ENCODE measurements at places on chromosomes 12 and 14.

DNA sequence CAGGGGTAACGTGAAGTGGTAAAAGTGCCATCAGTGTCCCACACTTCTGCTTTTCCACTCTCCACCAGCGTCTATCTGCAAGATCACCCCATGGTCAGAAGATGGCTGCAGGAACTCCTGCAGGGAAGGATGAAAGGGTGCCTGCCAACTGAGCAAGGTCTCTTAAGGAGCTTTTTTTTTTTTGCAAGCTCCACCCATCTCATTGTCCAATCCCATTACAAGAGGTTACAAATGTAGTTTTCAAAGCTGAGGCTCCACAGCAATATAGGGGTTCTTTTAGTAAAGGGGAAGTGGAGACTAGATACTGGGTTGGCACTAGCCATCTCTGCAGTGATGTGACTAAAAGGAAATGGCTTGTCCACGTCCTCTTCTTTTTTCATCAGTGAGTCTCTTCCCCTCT lies 5.9 kb upstream of the BHLHE41 start:
- no peak for DNase-seq

- DNase-seq = no peak
These were observed 47.2 kb downstream of the MYO1H start for GRCh38 chr12:109394891-109395290.

DNA sequence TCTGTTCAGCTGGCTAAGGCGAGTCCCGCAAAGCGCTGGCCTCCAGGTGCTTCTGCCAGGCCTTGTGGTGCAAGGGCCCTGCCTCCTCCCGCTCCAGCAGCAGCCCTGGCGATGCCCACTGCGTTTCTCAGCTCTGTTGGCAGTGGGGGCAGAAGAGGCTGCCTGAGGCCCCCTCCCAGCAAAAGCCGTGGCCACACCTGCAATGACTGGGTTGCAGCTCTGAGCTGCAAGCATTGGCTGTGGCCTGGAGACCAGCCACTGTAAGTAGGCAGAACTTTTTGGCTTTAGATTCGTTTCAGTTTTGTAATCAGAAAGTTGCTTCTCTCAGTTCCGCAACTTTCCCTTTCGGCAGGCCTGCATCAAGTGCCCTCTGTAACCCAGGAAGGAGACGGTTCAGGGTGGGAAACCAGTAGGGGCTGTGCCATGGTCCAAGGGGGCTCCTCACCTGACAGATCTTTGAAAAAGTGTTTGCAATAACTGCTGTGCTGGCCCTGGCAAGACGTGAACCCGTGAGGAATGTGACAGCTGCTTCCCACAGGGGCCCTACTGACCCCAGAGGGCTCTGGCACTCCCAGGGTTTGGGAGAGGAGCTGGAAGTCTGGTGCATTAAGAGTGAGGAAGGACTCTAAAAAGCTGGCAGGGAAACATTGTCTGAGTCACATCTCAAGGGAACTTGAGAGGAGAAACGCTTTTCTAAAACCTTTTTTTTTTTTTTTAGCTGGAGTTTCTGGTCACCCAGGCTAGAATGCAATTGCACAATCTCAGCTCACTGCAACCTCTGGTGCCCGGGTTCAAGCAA lies 54.5 kb upstream of the MAX start:
- DNase-seq = no peak

GRCh38 chr14:89652352-89652751 lies 235.3 kb upstream of the FOXN3 start:
- no peak for DNase-seq

GRCh38 chr12:78101113-78101876 lies 270.6 kb downstream of the NAV3 start:
- no peak for DNase-seq

DNA sequence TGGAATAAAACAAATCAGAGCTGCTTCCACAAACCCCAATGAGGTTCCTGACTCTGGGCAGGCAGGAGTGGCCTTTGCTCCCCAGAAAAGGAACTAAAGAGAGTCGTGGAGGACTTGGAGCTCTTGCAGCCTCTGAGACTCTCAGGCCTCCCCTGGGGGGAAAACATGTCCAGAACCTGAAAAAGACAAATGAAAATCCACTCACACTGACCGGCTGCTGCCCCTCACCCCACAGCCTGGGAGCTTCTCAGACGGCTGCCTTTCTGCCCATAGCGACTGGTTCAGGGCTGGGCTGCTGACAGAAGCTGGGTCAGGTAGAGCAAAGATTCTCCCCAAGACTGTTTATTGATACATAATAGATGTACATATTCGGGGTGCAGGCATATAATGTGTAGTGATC lies 356.0 kb downstream of the ADGRD1 start:
- no peak for DNase-seq

DNA sequence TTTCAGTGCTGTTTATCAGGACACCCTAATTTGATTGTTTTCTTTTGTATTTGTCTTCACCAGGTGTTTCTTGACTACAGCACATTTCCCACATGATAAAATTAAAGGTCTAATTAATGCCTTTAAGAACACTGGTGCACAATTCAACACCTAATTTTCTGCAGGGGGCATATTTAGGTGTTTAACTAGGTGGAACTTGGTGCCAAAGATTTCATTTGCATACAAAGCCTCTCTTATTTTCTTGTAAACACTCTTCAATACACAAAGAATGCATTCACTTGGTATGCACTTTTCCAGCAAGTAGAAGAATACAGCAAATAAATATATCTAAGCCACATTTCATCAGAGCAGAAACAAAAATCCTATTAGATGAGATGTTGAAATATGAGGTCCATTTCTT lies 646.2 kb upstream of the FOXG1 start:
- no peak for DNase-seq

GRCh38 chr12:103382736-103383346 lies 112.9 kb downstream of the C12orf42 start:
- no peak for DNase-seq

- no peak for DNase-seq
These were observed 159.5 kb downstream of the KIF26A start for GRCh38 chr14:104297721-104298401.

GRCh38 chr12:122958198-122958888 lies 7.9 kb downstream of the ABCB9 start:
- DNase-seq = no peak

DNA sequence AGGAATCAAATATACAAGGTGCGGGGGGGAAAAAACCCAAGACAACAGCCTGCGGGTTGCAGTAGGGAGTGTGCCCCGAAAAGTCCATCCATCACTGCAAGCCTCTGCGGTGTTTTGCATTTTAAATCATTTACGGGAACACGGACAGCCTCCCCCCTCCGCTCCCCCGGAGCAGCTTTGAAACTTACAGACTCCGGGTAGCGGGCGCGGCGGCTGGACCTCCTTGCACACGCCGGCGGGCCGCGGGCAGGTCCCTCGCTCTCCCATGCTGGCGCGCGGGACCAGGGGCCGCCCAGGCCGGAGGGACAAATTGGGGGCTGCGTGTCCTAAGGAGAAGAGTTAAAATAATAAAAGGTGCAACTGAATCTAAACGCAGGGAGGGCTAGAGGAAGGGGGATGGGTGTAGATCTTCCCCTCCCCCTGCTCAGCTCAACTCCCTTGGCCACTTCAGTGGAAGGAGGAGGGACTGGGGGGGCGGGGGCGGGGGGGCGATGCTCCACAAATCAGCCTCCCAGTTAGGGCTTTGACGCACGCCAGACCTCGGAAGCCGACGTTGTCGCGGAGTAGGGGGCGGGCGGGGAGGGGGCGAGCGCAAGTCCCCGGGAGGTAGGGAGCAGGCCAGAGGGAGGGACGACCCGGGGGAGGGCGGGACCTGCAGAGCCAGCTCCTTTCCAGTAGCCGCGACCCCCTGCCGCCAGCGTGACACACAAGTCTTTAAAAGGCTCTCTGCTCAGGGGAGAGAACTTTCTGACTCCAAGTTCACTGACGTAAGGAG lies at the start of gene KCNJ8:
KCNJ8 (minus strand) TSS at position 349 of the 775 bp plus-strand sequence. CDS start 1,090 bp downstream, outside the sequence.
- no peak for DNase-seq

DNA sequence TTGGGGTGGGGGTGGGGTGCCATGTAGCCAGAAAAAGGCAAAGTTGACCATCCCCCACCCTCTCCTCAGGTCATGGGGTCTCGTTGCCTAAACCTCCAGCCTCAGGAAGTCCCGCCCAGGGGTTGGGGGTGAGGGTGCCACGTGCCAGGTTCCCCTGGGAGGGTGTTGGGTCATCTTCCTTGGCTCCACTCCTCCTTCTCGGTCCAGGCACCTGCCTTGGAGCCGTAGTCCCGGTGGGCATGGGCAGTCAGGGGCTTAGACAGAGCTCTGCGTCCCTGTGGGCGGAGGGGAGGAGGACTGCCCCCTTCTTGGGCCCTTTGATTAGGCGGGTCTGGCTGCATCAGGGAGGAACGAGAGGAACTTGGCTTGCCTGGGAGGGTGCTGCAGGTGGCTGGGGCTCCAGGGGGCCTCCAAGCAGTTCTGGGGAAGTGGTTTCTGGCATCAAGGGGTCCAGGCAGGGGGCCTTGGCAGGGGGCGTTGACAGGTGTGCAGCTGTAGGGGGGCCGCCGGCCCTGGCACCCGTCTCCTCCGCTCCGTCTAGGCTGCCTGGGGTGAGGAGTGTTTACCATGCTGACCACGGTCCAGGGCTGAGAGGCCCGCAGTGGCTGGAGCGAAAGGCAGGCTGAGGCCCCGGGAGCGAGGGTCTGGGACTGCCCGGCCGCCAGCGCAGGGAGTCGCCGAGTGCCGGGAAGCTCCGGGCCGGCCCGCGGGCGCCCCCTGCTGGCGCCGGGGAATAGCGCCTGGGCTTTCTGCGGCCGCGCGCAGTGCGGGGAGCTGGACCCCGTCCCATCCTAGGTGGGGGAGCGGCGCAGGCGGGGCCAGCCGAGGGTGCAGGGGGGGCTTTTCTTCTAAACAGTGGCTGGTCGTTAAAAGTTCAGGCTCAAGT lies 7.9 kb downstream of the SETD1B start:
- no peak for DNase-seq

- no peak for DNase-seq
These were observed 23.6 kb downstream of the PACS2 start for GRCh38 chr14:105337966-105338741.

GRCh38 chr14:50263321-50263720 lies 31.9 kb upstream of the SOS2 start:
- no peak for DNase-seq

- DNase-seq = no peak
These were observed 72.6 kb downstream of the NUAK1 start for GRCh38 chr12:106066051-106066705.

DNA sequence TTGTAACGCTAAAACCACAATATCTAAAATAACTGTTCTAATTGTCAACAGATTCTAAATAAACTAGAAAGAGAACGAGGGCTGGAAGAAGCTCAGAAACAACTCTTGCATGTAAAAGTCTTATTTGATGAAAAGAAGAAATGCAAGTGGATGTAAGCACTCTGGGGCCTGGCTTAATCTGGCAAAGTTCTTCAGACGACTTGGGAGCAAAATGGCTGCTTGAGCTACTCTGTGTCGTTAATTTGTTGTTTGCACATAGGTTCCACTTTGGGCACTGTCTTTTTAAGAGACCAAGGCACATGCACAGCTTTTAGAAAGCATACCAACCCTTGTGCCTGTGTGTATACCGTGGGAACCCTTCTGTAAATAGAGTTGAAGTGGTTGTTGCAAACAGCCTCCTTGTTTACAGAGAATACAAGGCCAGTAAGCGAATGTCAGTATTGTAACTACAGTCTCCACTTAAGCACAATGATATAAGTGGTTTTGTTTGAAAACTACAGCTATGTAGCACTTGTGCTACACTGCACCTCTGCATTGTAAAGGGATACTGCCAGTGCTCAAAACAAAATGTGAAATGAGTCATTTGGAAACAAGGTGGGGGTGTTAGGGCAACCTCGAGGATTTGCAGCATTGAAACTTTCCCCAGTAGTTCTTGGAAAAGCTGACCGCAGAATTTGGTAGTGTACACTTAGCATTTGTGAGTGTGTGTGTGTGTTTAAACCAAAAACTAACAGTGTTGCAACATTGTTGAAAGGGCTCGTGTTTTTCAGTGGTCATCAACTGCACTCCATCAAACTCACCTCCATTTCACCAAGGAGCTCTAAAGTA lies 154.3 kb downstream of the CEP83 start:
- no peak for DNase-seq

- no peak for DNase-seq
These were observed 16.5 kb downstream of the PLBD2 start for GRCh38 chr12:113374823-113375428.

DNA sequence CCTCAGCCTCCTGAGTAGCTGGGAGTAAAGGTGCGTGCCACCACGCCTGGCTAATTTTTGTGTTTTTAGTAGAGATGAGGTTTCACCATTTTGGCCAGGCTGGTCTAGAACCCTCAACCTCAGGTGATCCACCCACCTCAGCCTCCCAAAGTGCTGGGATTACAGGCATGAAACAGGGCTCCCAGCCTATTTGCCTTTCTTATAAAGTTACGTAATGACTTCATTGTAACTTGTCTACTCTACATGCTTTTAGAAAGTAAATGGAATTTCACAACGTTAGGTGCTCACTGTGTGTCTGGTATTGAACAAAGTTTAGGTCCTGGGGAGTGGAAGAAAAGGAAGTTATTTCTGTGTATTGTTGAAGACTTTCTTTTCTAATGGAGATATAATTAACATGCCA lies 12.5 kb downstream of the CFAP251 start:
- no peak for DNase-seq

DNA sequence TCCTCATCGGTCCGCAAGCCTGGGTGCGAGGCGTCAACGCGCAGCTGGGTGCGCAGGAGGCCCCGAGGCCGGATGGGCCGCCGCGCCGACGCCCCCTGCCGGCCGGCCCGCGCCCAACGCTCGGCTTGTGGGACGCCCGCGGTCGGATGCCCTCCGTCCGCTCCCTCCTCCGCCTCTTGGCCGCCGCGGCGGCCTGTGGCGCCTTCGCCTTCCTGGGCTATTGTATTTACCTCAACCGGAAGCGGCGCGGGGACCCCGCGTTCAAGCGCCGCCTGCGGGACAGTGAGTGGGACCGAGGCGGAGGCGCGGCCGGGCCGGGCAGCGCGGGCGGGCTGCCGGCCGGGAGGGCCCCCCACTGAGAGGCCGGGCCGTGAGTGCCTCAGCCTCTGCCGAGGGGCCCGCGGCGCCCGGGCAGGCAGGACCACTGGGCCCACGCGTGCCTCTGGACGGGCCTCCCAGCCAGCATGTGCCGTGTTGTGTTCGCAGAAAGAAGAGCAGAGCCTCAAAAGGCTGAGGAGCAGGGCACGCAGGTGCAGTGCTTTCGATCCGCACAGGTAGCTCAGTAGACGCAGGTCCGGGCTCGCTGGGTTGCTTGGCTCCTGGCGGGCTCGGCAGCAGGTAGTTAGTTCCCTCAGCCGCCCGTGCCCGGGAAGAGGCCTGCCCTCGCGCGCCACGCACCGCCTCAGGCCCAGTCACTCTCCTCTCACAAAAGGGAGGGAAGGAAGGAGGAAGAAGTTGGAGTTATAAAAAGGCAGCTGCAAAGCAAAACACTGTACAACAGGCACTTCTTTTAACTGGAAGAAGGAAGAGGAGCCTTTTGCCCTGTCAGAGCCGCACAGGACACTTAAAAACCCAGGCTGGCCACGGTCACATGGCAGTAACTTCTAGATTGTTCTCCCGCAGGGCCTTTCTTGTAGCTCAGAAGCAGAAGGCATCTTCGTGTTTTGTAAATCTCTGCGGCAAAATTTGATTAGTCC lies at the start of gene TOMM20L:
TOMM20L (plus strand) TSS at position 119 of the 977 bp plus-strand sequence; CDS start at position 147, 28 bp downstream.
- DNase-seq = no peak

All from NCI-H1436 treated with DMSO at 0.1 percent for 48 hours (cell line).